Calu3 (cell line): ENCODE measurements at places on chromosomes 13 and 19.

GRCh38 chr13:31409678-31410356 is 210.0 kb downstream of the B3GLCT start:
- no peak for DNase-seq
- H3K36me3 ChIP-seq: no peaks in the 10 kb centered on the region
- H3K27me3 ChIP-seq: peaks cover 13% of the 10 kb centered on the region
- H3K4me1 ChIP-seq: no peaks in the 10 kb centered on the region
- H3K4me3 ChIP-seq: no peak overlapping the region
- H3K27ac ChIP-seq: no peak overlapping the region

DNA sequence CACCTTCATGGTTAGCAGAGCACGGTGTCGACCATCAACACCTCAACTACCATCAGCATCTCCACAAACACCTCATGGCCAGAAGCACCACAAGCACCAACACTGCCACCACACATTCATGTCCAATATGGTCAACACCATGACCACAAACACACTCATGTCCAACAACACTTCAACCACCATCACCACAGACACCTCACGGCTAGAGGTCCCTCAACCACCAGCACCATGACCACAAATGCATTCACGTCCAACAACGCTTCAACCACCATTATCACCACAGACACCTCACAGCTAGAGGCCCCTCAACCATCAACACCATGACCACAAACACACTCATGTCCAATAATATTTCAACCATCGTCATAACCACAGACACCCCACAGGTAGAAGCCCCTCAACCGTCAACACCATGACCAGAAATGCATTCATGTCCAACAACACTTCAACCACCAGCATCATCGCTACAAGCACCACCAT is 10.2 kb downstream of the TRAPPC5 start:
- no peak overlapping the region for H3K27ac ChIP-seq
- no peak overlapping the region for H3K4me3 ChIP-seq

- H3K4me1 ChIP-seq: no peaks in the 10 kb centered on the region
- peak overlapping the region; percentile 73 for H3K4me3 ChIP-seq
- peak; percentile 98 for DNase-seq
- H3K27me3 ChIP-seq: peaks cover 24% of the 10 kb centered on the region
- peak overlapping the region; percentile 78 for H3K27ac ChIP-seq
- H3K36me3 ChIP-seq: peaks cover 16% of the 10 kb centered on the region
Measured at GRCh38 chr19:55516878-55517620, 19.9 kb downstream of the SBK2 start.

- no peak overlapping the region for H3K27ac ChIP-seq
- no peak overlapping the region for H3K4me3 ChIP-seq
- H3K4me1 ChIP-seq: peaks cover 39% of the 10 kb centered on the region
Measured at GRCh38 chr19:44857837-44858236, 11.7 kb downstream of the NECTIN2 start.

DNA sequence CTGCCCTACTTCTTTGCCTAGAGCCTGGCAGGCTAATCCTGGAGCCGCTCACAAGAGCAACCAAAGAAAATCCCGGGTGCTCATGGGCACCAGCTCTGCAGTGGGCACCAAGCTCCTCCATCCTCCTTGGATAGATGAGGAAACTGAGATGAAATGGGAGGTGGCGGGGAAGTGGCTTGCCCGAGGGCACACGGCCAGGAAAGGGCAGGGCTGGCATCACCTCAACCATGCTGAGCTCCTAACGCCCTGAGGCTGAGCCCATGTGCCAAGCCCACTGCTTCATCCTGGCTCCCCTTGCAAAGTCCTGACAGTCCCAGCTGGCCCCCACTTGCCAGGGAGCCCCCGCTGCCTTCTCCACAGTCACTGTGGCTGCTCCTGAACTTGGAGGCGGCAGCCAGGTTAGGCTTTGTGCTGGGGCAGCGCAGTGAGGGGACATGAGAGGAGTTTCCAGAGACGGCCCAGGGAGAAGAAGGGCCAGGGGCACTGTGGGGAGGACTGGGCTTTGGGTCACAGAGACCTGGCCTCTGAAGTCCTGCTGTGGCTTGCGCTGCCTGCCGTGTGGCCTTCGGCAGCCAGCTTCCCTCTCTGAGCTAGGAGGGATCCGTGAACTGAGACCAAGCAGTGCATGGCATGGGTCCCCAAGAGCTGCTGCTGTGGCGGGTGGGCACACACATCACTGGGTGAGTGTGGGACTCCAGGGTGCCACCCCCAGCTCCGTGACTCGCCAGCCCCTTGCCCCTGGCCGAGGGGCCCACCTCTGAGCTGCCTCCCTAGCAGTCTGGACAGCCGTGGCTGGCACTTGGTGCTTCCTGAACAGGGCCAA is 17.5 kb downstream of the TMED1 start:
- H3K27ac ChIP-seq: no peak overlapping the region
- no peaks in the 10 kb centered on the region for H3K4me1 ChIP-seq
- no peak for DNase-seq
- H3K4me3 ChIP-seq: no peak overlapping the region

DNA sequence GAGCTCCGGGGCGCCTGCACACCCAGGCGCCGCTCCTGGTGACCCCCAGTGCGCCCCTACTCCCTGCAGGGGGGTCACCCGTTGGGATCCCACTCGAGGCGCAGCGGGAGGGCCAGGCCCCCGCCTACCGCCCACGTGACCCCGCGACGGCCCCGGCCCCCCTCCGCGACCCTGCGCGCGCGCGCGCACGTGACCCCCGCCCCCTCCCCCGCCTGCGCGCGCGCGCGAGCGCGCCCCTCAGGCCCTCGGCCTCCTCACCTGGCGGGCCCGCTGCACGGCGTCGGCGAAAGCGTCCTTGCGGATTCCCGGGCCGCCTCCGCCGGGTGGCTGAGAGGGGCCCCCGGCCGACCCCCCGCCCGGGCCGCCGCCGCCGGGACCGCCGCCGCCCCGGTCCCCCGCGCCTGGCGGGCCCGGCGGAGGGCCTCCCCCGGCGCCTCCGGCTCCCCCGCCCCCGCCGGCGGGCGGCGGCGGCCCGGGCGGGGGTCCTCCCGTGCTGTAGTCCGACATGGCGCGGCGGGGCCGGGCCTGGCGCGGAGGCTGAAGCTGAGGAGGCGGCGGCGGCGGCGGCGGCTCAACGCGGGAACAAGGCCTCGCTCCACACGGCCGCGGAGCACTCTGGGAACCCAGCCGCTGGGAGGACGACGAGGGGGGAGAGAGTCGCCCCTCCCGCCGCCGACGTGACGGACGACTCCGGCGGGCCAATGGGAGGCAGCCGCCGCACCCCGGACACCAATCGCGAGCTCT is at the start of gene KHSRP:
Gene KHSRP, minus strand, starts transcription at position 617 of the 744 bp plus-strand sequence. Its CDS starts 110 bp downstream, at position 507.
- H3K4me3 ChIP-seq: peak within 1 kb of the TSS; percentile 87
- H3K4me1 ChIP-seq: no peaks in the 10 kb centered on the region
- no peak for DNase-seq
- H3K36me3 ChIP-seq: peaks cover 34% of the 10 kb centered on the region
- peak within 1 kb of the TSS; percentile 99 for H3K27ac ChIP-seq

DNA sequence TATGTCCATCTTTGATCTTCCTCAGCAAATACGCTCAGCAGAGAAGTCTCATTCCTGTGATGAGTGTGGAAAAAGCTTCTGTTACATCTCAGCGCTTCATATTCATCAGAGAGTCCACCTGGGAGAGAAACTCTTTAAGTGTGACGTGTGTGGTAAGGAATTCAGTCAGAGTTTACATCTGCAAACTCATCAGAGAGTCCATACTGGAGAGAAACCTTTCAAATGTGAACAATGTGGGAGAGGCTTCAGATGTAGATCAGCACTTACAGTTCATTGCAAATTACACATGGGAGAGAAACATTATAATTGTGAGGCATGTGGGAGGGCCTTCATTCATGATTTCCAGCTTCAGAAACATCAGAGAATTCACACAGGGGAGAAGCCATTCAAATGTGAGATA is 5.7 kb upstream of the ZNF284 start:
- no peak overlapping the region for H3K27ac ChIP-seq
- no peak for DNase-seq
- peaks cover 5% of the 10 kb centered on the region for H3K4me1 ChIP-seq
- no peaks in the 10 kb centered on the region for H3K27me3 ChIP-seq
- peaks cover 22% of the 10 kb centered on the region for H3K36me3 ChIP-seq
- no peak overlapping the region for H3K4me3 ChIP-seq
